ENCODE measurements at places on chromosomes 1 and 21. TPM values are rescaled to one million over a fixed set of nuclear protein-coding genes. Genes with fewer than 3 reads are reported as not detected.
A peak's percentile ranks its signal among the peaks of the same experiment; 100 is the strongest.

GRCh38 chr1:9823943-9824701 is at the start of gene CLSTN1:
CLSTN1 (minus strand) TSS chr1:9823965; CDS start chr1:9823733, 232 bp downstream.
- peak; percentile 96 for DNase-seq

- no peak for DNase-seq
Observed at GRCh38 chr1:10813799-10814198, 17.4 kb upstream of the CASZ1 start.

Gene DPT
- total RNA-seq = 121 TPM

- no peak for DNase-seq
Observed at GRCh38 chr1:57637155-57637554, 213.3 kb upstream of the DAB1 start.

Gene LINGO4
- total RNA-seq = not detected

Gene ANKRD45
- total RNA-seq = 0.14 TPM

Gene IQCC
- total RNA-seq = 1.1 TPM

Gene PIK3CD
- total RNA-seq = 7.9 TPM

DNA sequence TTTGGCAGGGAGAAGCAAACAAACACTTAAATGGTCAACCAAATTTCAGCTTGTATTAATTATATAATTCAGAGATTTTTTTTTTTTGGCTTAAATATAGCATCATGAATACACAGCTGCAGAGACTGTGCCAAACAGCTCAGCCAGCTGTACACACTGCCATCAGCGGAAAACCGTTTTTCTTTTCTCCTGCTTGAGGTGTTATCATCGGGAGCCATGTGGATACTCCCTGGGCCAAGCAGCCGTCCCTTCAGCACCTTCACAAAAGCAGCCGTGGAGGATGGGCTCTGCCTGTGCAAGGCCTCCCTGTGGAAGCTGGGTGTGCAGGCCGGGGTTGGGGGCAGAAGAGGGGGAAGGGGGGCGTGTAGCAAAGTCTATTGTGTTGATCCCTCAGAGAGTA is 85.0 kb downstream of the NUF2 start:
- DNase-seq = no peak

DNA sequence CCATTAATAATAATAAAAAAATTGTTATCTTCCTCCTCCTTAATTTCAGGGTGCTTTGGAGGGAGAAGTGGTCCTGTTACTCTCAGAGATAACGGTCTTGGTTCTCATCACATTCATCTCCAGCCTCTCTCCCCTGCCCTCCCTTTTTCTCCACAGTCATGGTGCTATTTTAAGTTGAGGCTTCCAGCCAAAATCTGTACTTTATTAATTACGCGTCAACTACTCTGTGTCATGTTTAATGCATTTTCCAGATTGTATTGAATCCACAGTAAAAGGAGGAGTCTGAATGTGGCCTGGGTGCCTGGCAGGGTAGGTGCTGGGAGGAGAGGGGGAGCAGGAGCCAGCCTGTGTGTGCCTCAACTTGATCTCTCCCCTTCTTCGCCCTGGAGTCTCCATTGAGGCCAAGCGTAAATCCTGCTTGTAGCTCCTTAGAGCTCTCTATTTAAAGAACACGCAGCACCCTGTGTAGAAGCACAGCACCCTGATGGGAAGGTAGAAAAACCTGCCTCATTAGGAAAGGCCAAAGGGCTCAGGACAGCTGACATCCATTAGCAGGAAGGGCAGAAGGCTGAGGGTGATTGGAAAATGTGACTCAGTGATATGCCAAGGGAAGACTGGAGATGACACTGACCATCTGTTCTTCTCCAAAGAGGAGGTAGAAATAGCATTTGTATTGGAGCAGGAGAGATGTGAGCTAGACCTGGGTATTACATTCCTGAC is 82.4 kb downstream of the PLXNA2 start:
- DNase-seq = no peak

DNA sequence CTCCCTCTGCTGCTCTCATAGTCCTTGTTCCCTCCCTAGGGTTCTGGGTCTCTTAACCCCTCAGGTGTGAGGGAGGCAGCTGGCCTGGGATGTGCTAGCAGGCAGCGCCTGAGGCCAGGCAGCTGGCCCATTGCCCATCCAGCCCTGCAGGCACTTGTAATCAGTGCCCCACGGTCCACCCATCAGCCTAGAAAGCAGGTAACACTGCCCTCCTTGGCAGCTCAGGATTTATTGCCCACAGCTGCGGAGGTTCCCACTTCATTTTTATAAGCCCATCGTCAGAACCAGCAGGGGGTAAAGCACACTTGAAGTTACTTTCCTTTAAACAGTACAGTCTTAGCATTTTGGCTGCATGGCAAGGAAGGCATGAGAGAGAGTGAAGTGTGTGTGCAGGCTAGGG is 70.6 kb downstream of the TMEM53 start:
- DNase-seq = peak; percentile 62

- DNase-seq = no peak
Observed at GRCh38 chr1:240610636-240611035, 1.3 kb downstream of the GREM2 start.

Gene HFM1
- 2.1 TPM for total RNA-seq

DNA sequence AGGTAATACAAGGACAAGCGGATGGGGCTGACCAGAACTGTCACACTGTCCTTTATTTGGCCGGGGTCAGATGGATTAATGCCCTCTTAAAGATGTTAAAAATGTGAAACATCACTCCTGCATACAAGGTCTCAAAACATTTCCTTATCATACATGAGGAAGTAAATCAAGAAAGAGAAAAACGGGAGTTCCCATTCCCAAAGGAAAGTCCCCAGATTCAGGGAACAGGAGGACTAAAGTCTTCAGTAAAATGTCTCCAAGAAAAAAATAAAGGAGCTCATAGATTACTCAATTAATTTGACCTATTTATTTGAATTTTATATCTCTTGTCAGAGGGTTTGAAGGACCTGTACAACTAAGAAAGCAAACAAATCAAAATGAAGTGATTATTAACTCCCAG is 13.4 kb upstream of the HSD11B1 start:
- DNase-seq = no peak

Gene CD48
- 3.3 TPM for total RNA-seq

GRCh38 chr1:241590719-241591118 is 49.5 kb downstream of the CHML start:
- no peak for DNase-seq

DNA sequence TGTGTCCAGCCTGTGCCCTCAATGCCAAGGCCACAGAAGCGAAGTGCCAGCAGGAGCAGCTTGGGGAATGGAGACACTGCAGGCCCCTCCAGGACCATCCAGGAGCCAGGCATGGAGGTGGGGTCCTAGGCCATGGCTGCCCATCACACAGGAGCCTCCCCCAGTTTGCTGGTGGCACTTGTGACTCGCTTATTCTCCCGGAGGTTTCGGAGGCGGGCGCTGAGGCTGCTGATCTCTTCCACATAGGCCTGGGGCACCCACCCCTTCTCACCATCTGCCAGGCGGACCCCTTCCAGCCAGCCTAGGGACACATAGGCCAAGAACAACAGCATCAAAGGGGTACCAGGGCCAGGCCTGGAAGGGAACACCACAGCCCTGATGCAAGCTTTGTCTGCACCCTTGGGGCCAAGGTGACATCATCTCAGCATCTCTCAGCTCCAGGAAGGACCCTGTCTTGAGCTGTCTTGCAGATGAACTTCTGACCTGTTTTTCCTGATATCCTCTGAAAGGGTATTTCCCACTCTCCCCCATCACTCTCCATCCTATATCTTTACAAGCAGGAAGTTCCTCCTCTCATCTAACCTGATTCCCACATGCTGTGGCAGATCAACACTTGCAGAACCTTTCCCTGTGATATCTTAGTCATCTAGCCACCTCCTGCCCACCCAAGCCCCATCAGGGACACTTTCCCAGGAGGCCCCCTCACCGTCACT is 13.9 kb downstream of the ARHGEF19 start:
- no peak for DNase-seq

DNA sequence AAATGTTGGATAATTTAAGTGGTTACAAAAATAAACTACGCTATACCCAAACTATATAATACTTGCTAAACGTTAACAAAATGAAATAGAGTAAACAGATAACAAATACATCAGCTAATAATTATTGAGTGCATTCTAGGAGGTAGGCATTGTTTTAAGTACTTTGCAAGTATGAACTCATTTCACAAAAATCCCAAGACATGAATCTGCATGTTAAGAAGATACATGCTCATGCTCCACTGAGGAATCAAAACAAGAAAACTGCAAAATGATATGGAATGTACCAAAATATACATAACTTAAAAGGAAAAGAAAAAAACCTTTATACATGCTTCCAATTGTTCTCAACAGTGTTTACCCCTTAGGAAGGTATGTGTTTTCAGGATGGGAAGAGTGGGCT is 2.5 kb downstream of the FRRS1 start:
- DNase-seq = no peak

Gene NCF2
- 12.8 TPM for total RNA-seq

DNA sequence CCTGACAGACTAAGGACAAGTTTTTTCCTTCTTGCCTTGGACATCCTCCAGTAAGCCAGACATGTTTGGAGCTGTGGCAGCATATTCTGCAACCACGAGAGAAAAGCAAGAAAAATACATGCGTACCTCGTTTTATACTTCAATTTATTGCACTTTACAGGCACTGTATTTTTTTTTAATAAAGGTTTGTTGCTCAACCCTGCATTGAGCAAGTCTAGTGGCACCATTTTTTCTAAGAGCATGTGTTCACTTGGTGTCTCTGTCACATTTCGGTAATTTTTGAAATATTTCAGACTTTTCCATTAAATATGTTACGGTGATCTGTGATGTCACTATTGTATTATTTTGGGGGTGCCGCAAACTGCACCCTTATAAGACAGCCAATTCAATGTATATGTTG is 2.1 kb upstream of the SSX2IP start:
- DNase-seq = no peak
